ENCODE measurements at places on chromosomes 12 and 14.

- no peak for DNase-seq
These were observed 414.5 kb downstream of the PCNX1 start for GRCh38 chr14:71321574-71322315.

DNA sequence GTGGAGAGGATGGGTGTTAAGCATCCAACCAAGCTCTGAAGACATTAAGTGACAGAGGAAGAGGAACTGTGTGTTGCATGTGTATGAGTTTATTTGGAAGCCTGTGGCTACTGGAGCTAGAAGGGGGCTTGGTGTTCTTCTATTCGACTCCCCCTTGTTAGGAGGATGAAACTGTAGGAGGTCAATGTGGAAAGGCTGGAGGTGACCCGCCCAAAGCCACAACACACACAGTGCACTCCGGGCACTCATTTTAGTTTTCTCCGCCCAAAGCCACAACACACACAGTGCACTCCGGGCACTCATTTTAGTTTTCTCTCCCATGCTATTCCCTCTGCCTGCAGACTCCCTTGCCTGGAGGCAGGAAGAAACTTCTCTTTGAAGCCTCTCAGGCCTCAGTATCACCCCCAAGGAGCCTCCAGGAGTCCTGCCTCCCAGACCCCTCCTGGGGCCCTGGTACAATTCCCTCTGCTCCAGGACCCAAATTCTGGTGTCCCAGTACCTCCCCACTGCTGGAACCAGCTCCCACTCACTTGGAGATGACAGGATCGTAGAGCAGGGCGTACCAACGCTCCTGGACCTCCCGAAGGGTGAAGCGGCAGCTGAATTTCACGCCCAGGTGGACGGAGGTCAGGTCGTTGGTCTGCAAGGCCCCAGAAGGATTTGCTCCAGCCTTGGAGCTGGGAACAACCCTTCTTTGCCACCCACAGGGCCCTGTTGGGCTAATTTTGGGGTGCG is 3.8 kb downstream of the MCRS1 start:
- DNase-seq, result no peak

- DNase-seq, result no peak
These were observed 18.2 kb upstream of the FSCB start for GRCh38 chr14:44525237-44525636.

- peak; percentile 73 for DNase-seq
These were observed 5.1 kb upstream of the MAGOHB start for GRCh38 chr12:10618338-10618987.

DNA sequence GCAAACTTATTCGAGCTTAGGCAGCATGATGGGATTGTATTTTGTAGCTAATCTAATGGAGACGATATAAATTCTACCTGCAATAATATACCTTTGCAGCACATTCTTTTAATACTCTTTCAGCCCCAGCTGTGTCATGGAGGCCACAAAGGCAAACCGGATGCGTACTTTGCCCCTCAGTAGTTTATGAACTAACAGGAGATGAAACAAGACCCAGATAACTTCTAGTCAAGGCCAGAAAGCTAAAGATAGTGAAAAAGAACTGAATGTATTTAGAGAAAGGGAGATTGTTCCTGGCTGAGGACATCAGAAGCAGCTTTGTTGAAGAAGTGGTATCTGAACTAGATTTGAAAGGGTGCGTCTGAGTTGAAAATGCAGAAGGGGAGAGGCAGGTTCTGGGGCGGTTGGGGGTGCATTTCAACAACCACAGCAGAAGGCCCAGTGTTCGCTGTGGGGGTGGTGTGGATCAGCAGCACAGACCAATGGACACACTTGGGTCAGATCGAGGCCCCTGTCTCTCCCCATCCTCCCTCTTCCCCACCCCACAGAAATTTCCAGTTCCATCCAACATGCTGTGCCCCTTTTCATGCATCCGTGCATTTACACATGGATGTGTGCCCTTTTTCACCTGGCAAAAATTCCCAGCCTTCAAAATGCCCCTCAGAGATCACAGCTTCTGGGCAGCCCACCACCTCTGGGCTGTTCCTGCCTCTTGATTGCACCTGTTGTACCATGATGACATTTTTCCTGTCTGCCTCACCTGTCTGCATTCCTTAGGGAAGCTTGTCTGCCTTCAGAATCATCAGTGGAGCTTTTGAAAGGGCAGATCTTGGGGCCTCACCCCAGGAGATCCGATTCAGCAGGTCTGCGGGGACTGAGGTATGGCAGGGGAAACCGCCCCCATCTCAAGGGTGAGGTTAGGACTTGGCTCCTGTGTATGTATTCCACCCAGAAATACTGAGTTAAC is 2.2 kb downstream of the ZNF839 start:
- DNase-seq, result no peak

GRCh38 chr14:33679025-33679424 is 271.8 kb downstream of the EGLN3 start:
- DNase-seq, result no peak

- no peak for DNase-seq
These were observed 1.0 kb downstream of the PCNX1 start for GRCh38 chr14:70907996-70908934.

GRCh38 chr12:75862692-75863471 is 168.7 kb downstream of the PHLDA1 start:
- peak; percentile 58 for DNase-seq

DNA sequence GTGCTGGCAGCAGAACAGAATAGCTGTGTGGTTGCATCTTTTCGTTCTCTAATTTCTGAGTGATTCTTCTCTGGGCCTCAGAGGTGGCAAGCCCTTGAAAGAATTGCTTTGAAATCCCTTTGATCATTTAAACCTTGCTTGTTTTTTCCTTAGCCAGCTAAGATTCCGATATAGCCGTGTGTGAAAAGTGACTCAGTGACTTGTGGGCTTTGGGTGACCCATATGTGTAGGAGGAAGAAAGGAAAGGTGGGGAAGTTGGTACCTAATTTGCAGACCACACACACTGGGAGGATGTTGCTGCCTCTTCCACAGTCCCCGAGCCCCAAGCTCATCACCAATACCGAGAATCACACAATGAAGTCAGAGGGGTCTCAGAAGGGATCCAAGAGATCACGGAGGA is 18.8 kb downstream of the SLC24A4 start:
- DNase-seq, result no peak

GRCh38 chr12:32586390-32586789 is 92.7 kb upstream of the DNM1L start:
- no peak for DNase-seq

DNA sequence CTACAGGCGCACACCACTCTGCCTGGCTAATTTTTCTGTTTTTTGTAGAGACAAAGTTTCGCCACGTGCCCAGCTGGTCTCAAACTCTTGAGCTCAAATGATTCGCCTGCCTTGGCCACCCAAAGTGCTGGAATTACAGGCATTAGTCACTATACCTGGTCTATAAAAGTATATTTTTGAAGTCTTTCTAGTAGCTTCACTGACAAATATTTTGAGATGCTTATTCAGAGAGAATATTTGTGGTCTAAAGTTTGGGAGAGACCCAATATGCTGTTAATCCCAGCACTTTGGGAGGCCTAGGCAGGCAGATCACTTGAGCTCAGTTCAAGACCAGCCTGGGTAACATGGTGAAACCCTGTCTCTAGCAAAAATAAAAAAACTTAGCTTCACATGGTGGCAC is 22.0 kb upstream of the PPP1R12A start:
- DNase-seq, result no peak

DNA sequence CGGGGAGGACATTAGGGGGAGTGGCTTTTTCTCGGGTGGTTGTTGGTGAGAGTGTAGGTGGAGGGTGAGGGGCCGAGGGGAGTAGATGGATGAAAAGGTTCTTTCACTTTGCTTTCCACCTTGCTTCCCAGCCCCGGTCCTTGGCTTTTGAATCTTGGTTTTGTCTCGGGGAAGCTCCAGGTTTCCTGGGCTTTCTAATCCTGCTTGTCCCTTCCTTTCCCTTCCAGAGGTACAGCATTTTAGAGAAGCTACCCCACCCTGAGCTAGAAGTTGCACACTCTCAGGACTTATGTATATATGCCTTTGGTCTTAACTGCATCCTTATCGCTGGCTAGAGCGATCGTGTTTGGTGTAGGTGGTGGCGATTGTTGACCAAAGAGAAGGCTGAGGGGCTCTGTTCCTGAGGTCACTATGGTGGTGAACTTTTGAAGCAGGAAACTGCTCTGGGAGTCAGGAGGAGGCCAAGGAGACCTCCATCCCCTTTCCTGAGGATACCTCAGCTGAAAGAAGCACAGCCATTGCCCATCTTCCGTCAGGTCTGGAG is 862 bp downstream of the PIP4K2C start:
- DNase-seq, result no peak

DNA sequence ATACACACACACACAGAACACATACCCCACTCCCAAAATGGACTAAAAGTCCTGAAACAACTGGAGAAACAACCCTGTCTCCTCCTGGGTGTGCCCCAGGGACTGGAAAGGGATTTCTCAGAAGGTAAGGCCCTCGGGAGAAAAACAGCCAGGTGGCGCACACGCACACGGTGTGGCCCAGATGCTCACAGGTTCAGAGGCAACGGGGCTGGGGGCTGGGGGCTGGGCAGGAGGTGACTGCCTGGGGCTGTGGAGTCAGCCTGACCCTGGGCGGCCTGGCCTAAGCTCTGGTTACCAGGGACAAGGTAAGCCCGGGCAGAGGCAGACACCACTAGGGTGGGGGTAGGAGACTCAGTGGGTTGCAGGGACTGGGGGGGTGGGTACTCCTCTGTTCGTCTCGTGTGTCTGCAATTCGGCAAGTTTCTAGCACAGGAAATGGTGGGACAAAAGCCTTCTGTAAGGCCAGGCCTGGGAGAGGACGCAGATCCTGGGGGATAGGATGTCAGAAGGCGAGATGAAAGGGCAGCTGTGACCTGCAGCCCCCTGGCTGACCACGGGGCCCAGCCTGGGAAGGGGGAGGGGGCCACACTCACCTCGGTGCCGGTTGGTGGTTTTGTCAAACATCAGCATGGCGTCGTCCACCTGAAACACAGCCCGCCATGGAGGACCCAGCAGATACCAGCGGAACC is 10.4 kb downstream of the MSI1 start:
- DNase-seq, result no peak

DNA sequence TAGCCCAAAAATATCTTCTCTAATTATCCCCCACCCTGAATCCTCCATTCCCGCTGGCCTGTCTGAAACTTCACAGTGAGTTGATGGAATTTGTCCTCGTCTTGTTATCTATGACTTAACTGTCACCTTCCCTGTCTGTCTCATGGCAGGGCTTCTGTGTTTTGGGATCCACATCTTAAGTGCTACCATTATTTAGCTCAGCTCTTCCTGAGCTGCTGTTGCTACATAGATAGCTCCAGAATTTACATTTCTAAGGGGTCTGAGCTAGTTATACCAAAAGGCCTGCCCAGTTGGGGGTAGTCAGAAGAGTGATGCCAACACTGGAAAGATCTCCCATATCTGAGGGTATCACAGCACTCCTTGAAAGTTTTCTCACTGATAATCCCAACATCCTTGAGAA is 57.0 kb upstream of the CDKN3 start:
- DNase-seq, result no peak

GRCh38 chr12:68479261-68479895 is 131.3 kb upstream of the RAP1B start:
- DNase-seq, result peak; percentile 71

DNA sequence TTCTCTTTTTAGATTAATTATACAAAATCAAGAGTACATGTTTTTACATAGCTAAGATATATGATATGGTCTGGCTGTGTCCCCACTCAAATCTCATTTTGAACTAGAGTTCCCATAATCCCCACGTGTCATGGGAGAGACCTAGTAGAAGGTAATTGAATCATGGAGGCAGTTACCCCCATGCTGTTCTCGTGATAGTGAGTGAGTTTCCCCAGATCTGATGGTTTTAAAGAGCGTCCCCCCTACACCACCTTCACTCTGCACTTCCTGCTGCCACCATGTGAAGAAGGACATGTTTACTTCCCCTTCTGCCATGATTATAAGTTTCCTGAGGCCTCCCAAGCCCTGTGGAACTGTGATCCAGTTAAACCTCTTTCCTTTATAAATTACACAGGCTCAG is 21.4 kb upstream of the DRAM1 start:
- no peak for DNase-seq

GRCh38 chr12:112419297-112420133 is 768 bp downstream of the PTPN11 start:
- peak; percentile 45 for DNase-seq

DNA sequence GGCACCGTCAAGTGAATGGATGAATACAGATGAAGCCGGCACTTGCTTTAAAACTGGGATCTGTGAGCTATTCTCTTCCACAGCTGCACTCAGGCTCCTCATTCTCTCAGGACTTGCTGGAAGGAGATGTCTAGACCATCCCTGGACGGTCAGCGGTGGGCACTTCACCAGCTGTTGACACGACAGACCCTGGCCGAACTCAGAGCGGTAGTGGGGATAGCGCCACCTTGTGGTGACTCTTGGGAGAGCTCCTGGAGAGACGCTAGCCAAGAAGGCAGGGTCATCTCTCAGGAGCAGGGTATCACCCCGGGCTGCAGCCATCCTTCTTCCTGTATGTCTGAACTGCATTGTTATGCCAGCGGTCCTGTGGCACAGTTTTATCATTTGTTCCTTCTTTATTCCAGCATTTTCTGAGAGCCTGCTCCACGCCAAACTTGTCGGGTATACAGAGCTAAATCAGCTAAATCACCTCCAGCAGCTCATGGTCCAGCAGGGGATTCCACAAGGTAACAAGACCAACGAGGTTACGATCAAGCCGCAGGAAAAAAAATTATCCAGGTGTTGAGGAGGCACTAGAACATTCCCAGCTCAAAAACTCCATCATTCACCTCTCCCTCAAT is 10.0 kb downstream of the WNT1 start:
- no peak for DNase-seq

DNA sequence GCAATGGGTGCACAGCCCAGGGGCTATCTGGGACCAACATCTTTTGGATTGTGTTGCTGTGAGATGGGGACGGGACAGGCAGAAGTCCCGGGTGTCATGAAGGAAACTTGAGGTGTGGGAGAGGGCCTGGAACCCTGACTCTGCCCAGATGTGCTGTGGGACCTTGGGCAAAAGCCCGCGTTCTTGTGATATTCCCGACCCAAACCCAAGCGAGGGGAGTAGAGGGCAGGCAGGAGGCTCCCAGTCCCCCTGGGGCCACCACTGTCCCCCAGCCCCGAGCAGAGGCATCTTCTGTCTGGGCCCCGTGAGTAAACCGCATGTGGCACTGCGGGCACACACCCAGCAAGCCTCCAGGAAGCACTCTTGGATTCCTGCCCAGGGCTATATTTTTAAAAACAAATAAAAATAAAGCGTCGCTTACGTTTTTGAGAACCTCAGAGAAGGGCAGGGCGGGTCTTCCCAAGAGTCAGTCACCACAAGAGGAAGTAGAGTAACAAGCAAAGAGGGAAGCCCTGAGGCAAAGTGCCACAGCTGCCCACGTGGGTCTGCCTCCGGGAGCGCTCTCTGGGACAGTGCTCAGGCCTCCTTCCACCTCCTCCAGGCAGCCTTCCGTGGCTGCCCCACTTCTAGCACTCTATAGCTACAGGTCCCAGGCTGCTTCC is 39.5 kb downstream of the BEGAIN start:
- DNase-seq, result peak; percentile 47

- no peak for DNase-seq
These were observed 83.0 kb downstream of the SLC2A13 start for GRCh38 chr12:40022850-40023249.
